ENCODE measurements at places on chromosomes 13 and 19.

GRCh38 chr19:49701271-49701786 is 10.4 kb downstream of the CPT1C start:
- no peaks in the 10 kb centered on the region for H3K27me3 ChIP-seq
- H3K27ac ChIP-seq: no peak overlapping the region
- no peak for DNase-seq
- no peaks in the 10 kb centered on the region for H3K4me1 ChIP-seq

DNA sequence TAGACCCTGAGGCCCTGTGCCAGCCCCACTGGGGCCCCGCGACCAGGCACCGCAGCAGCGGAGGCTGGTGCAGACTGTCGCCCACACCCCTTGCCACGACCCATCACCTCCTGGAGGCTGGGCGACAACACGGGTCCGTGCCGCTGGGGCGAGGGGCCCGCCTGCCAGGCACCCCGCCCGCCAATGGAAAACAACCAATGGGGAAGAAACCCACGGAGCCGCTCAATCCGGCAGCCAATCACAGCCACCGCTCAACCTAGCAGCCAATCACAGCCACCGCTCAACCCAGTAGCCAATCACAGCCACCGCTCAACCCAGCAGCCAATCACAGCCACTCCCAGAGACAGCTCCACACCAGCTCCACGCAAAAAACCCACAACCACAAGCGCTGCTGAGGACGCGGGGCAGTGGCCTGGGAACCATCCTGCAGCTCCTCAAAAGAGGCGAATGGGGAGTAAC is 29.7 kb downstream of the GPX4 start:
- H3K4me3 ChIP-seq: peak overlapping the region; percentile 89
- H3K36me3 ChIP-seq: peaks cover 5% of the 10 kb centered on the region
- peak; percentile 90 for DNase-seq
- peak overlapping the region; percentile 79 for H3K27ac ChIP-seq
- peaks cover 31% of the 10 kb centered on the region for H3K4me1 ChIP-seq

DNA sequence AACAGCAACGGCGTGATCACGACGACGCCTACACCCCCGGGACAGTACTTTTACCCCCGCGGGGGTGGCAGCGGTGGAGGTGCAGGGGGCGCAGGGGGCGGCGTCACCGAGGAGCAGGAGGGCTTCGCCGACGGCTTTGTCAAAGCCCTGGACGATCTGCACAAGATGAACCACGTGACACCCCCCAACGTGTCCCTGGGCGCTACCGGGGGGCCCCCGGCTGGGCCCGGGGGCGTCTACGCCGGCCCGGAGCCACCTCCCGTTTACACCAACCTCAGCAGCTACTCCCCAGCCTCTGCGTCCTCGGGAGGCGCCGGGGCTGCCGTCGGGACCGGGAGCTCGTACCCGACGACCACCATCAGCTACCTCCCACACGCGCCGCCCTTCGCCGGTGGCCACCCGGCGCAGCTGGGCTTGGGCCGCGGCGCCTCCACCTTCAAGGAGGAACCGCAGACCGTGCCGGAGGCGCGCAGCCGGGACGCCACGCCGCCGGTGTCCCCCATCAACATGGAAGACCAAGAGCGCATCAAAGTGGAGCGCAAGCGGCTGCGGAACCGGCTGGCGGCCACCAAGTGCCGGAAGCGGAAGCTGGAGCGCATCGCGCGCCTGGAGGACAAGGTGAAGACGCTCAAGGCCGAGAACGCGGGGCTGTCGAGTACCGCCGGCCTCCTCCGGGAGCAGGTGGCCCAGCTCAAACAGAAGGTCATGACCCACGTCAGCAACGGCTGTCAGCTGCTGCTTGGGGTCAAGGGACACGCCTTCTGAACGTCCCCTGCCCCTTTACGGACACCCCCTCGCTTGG is 966 bp downstream of the JUNB start:
- peaks cover 9% of the 10 kb centered on the region for H3K36me3 ChIP-seq
- H3K27me3 ChIP-seq: no peaks in the 10 kb centered on the region
- H3K4me1 ChIP-seq: peaks cover 42% of the 10 kb centered on the region
- peak overlapping the region; percentile 97 for H3K27ac ChIP-seq
- DNase-seq: peak; percentile 87

DNA sequence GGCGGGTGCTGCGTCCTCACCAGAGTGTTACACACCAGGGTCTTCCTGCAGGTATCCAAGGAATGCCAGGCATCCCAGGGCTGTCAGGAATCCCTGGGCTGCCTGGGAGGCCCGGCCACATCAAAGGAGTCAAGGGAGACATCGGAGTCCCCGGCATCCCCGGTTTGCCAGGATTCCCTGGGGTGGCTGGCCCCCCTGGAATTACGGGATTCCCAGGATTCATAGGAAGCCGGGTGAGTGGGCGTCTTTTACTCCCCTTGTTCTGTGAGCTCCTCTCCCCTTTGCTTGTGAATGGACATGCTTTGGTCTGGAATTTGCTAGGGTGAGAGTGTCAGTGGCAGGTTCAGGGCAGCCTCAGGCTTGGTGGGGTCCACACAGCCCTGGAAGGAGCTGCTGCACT is 75.9 kb downstream of the RAB20 start:
- no peaks in the 10 kb centered on the region for H3K4me1 ChIP-seq
- no peak overlapping the region for H3K4me3 ChIP-seq
- H3K27ac ChIP-seq: no peak overlapping the region
- peaks cover 6% of the 10 kb centered on the region for H3K27me3 ChIP-seq
- no peaks in the 10 kb centered on the region for H3K36me3 ChIP-seq

- H3K36me3 ChIP-seq: no peaks in the 10 kb centered on the region
- H3K4me3 ChIP-seq: no peak overlapping the region
- no peak overlapping the region for H3K27ac ChIP-seq
- H3K4me1 ChIP-seq: peaks cover 25% of the 10 kb centered on the region
Measured at GRCh38 chr19:19539698-19540063, 1.6 kb downstream of the CILP2 start.

DNA sequence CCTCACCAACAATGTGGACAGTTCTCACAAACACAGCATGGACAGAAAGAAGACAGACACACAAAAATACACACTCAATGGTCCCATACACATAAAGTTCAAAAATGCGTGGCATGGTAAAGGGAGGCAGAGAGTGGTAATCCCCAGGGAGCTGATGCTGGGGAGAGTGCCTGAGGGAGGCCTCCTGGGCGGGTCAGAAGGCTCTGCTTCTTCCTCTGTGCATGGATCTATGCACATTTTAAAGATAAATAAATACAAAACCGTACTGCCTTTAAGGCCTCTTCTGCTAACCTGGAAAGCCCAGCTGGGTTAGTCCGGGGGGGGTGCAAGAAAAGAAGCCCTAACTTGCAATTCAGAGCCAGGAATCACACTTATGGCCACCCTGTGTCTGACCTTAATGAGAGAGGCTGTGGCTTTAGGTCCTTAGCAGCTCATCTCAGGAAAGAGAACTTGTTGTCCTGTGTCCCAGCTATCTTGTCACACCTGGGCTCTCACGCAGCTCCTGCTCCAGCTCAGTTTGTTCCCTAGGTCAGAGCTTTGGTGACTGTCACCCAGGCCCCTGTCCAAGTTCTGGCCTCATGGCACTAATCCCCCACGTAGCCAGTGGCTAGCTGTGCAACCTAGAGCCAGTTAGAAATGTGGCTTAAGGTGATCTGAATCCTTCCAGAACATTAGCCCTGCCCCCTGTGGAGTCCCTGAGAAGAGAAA is 28.5 kb downstream of the POP4 start:
- H3K36me3 ChIP-seq: no peaks in the 10 kb centered on the region
- no peak overlapping the region for H3K27ac ChIP-seq
- H3K4me3 ChIP-seq: no peak overlapping the region
- DNase-seq: no peak

DNA sequence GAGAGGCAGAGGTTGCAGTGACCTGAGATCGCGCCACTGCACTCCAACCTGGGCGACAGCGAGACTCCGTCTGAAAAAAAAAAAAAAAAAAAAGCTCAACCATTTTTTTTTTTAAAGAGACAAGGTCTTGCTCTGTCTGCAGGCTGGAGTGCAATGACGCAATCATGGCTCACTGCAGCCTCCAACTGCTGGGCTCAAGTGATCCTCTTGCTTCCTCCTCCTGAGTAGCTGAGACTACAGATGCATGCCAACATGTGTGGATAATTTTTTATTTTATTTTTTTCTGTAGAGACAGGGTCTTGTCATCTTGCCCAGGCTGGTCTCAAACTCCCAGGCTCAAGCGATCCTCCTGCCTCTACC is 10.3 kb downstream of the EHD2 start:
- no peaks in the 10 kb centered on the region for H3K36me3 ChIP-seq
- H3K27ac ChIP-seq: no peak overlapping the region
- DNase-seq: peak; percentile 60
- peaks cover 24% of the 10 kb centered on the region for H3K4me1 ChIP-seq
- H3K27me3 ChIP-seq: peaks cover 17% of the 10 kb centered on the region
- peak overlapping the region; percentile 71 for H3K4me3 ChIP-seq

DNA sequence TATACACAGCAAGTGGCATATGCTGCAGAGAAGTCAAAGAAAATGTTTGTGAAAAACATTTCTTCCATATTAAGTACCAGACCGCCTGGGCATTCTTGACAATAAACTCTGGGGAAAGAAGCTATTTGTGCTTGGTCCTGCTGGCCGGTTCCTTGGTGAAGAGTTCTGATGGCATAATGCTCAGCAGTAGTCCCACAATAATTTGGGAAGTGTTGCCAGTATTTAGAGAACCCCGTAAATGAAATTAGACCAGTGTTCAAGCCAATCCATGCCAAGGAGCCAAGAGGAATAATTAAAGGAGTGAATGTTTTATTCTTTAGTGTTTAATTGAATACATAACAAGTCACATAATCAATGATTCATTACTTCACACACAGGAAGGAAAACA is 6.3 kb downstream of the KCTD12 start:
- peaks cover 51% of the 10 kb centered on the region for H3K4me1 ChIP-seq
- no peak overlapping the region for H3K27ac ChIP-seq
- peaks cover 3% of the 10 kb centered on the region for H3K27me3 ChIP-seq
- H3K4me3 ChIP-seq: peak overlapping the region; percentile 70
- no peaks in the 10 kb centered on the region for H3K36me3 ChIP-seq

DNA sequence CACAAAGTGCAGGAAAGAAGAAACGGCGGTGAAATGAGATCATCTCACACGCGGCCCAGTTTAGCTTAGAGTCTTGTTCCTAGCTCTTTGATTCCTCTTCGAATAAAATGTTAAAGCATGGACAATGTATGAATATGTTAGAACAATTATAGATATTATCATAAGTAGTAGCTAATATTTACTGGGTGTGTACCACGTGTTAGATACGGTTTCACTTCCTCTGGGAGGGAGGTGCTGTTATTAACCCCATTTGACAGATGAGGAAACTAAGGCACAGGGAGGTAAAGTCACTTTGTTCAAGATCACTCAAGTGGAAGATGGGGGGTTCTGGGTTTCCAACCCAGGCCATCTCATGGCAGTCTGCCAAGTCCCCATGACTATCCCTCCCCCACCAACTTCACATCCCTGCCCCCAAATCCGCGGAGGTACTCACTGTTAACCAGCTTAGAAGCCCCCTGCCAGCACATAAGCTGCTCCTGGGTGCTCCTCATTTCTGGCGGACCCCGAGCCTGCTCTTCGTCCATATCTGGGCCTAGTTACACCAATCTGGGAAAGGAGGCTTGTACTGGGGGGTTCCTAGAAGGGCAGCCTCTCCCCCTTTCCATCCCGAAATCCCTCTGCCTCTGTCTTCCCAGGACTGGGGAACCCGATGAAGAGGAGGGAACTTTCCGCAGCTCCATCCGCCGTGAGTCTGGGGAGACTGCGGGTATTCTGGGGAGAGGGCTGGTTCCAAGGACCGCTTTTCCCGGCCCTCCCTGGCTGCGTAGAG is 1.0 kb upstream of the FXYD7 start:
- H3K27me3 ChIP-seq: peaks cover 18% of the 10 kb centered on the region
- H3K4me3 ChIP-seq: peak overlapping the region; percentile 90
- DNase-seq: peak; percentile 15
- peaks cover 27% of the 10 kb centered on the region for H3K4me1 ChIP-seq
- no peaks in the 10 kb centered on the region for H3K36me3 ChIP-seq

DNA sequence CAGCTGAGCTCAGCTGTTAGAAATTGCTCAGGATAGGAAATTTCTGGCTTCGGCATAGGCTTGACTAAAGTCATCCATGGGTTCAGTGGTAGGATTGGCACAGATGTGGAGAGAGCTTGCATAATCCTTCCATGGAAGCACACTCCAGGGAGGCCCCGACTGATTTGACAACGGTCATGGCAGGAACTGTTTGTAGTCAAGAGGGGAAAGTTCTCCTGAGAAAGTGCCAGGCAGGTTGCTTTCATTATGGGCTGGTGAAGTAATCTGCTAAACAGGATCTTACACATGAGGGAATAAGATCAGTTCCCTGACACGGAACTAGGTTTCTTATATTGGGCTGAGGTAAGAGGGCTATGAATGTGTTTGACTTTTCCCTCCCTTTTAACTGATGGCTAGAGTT is 120.1 kb downstream of the RGCC start:
- H3K36me3 ChIP-seq: peaks cover 15% of the 10 kb centered on the region
- no peaks in the 10 kb centered on the region for H3K27me3 ChIP-seq
- no peak for DNase-seq
- H3K4me1 ChIP-seq: no peaks in the 10 kb centered on the region

DNA sequence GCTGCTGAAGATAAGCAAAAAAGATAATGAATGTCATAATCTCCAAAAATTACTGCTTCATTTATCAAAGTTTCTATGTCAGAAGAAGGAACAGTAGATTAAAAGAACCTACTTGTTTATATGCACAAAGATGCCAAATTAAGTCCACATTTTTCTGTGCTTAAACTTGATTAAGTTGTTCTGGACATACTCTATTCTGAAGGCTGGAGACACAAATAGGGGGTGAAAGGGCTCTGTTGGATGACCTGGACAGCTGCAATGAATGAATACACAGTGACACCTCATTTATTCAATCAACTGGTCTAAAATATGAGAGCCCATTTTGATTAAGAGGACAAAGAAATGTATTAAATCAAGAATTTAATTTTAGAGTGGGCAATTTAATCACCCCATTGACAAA is 276.3 kb upstream of the PCDH9 start:
- no peak overlapping the region for H3K4me3 ChIP-seq
- no peak for DNase-seq
- no peaks in the 10 kb centered on the region for H3K27me3 ChIP-seq
- no peak overlapping the region for H3K27ac ChIP-seq

DNA sequence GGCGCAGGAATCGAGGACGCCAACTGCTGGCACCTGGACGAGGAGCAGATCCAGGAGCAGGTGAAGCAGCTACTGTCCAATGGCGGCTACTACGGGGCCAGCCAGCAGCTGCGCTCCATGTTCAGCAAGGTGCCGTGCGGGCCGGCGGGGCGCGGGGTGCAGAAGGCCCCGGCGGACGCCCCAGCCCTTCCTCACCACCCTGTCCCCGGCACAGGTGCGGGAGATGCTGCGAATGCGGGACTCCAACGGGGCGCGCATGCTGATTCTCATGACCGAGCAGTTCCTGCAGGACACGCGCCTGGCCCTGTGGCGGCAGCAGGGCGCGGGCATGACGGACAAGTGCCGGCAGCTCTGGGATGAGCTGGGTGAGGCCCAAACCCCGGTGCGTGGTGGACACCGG is 13.6 kb downstream of the ZSWIM4 start:
- no peaks in the 10 kb centered on the region for H3K27me3 ChIP-seq
- peaks cover 3% of the 10 kb centered on the region for H3K36me3 ChIP-seq
- H3K4me3 ChIP-seq: no peak overlapping the region
- H3K4me1 ChIP-seq: no peaks in the 10 kb centered on the region
- H3K27ac ChIP-seq: no peak overlapping the region

Data from activated T-cell treated with anti-CD3 and anti-CD28 coated beads, Interleukin-2, amount 50 U/mL, for 72 hours (primary cell).